ENCODE measurements at places on chromosomes 3 and 15.

DNA sequence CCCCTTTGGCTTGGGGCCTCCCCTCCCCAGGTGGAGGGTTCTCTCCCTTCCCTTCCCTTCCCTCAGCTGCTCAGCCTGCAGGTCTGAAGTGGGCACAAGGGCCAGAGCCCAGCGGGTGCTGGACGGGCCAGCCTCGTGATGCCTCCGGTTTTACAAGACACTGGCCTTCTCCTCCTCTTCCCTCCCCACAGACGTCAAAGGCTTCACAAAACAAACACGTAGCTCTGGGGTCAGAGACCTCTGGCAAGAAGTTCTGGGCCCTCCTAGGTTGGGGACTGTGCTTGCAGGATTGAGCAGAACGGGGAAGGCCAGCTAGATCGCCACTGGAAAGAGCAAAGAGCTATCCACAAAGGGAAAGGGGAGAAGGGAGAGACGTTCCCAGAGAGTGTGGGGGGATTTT, 81.4 kb upstream of the TPM1 start:
- no peak for DNase-seq

GRCh38 chr3:31832551-31832950, 148.5 kb downstream of the OSBPL10 start:
- DNase-seq: no peak

DNA sequence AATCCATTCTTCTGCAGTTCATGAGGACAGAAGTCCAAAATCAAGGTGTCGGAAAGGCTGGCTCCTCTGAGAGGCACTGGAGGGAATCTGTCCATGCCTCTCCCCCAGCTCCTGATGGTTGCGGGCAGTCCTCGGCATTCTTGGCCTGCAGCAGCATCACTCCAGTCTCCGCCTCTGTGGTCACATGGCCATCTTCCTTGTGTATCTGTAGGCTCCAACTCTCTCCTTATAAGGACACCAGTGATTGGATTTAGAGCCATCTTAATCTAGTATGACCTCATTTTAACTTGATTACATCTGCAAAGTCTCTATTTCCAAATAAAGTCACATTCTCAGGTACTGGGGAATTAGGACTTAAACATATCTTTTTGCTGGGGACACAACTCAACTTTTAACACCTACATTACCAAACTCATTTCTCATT, 56.0 kb upstream of the FLNB start:
- DNase-seq: no peak

GRCh38 chr15:75126864-75127580, 74.7 kb upstream of the C15orf39 start:
- DNase-seq: no peak

- DNase-seq: no peak
These were observed 166.6 kb downstream of the NR1D2 start for GRCh38 chr3:24111711-24112110.

- no peak for DNase-seq
These were observed 183.2 kb downstream of the SSR3 start for GRCh38 chr3:156371701-156372100.

DNA sequence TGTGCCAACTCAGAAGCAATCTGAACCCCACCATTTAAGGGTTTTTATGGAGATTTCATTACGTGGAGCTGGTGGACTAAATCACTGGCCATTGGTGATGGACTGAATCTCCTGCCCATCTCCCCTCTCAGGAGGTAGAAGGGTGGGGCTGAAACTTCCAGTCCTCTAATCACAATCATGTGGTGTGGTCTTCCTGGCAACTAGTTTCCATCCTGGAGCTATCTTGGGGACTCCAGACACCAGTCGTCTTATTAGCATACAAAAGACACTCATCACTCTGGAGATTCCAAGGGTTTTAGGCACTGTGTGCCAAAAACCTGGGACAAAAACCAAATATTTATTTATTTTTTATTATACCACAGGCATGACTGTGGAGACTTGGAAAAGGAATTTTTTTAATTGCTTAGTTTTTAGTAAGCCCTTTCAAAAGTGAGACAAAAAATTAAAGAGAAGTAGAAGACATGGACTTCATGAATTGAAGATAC, 203.6 kb downstream of the WNT5A start:
- no peak for DNase-seq

DNA sequence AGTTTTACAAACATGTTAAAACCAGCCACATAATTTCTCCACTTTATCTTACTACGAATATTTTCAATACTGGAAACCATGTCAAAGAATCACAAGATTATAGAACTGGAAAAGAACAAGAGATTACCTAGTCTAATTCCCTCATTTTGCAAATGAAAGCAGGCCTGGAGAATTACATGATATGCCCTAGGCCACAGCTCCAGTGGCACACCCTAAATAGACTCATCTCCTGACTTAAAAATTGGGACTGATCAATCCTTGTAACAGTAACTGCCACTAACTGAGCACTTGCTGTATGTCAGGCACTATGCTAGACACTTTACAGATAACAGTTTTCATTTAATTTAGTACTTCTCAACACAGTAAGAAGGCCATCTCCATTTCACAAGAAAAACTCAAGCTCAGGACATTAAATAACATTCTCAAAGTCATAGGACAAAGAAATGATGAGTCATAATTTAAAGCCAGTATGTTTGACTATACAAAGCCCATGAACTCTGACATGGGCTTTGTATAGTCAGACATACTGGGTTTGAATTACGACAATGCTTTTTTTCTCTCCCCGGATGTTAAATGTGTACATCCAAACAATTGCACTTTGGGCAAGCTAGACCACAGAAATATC, 9.4 kb downstream of the IGSF11 start:
- no peak for DNase-seq

DNA sequence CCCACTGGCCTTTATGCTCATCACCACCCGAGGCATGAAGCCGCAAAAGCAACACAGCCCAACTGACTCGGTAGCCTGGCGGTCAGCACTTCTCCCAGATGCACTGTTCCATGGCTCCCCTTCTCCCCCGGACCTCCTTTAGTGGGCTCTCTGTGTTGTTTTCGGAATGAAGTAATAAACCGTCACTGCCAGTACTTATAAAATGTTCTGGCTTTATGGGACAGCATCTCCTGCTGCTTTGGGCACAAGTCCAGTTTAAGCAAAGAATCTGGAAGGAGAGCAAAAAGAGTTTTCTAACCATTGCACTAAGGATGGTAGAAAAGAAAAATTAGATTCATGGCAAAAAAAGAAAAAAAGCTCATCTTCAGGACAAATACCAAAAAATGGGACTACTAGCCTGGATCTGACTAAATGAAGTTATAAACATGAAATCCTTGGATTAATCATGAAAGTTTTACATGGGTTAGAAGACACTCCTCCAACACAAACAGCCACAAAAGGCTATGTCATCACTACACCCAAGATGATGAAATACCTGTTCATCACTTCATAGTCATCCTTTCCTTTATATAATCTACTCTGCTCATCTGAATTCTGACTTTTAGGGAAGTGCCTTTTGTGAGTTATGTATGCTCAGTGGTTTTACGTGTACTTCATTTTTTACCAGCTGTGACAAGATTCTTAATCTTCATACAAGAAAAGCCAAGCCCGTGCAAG, 89.5 kb upstream of the UBE2E2 start:
- DNase-seq: no peak

DNA sequence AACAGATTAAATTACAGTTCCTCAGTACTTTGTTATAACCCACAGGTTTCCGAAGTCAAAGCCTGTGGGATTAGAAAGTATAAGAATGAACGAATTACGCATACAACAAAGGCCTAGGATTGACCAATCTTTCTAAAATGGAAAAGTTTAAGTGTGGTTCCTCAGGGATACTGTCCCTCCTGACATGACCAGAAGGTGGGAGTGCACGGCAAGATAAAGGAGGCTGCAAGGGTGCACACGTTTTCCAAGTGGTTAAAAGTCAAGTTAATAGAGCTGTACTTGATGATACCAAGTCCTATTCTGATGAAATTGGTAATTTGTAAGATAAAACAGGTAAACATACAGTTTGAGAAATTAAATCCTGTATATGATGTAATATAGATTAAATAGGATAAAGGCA, 96.2 kb downstream of the ALDH1A2 start:
- DNase-seq: no peak

GRCh38 chr15:80978685-80979329, 10.8 kb downstream of the MESD start:
- DNase-seq: no peak

DNA sequence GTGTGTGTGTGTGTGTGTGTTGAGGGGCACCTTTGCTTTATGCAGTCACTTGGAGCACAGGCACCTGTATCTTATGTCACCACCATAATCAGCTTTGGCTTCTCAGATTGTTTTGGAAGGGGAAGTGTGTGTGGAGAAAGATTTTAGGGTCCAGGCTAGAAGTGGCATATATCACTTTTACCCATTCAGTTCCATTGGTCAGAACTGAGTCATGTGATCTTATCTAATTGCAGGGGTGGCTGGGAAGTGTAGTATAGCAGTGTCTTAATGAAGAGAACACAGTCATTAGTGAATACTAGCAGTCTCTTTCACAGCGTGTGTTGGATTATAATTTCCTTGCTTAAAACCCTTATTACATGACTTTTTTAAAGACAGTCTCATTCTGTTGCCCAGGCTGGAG, 20.6 kb downstream of the NCK1 start:
- no peak for DNase-seq

- no peak for DNase-seq
These were observed 56.6 kb downstream of the CBLB start for GRCh38 chr3:105812194-105812586.

DNA sequence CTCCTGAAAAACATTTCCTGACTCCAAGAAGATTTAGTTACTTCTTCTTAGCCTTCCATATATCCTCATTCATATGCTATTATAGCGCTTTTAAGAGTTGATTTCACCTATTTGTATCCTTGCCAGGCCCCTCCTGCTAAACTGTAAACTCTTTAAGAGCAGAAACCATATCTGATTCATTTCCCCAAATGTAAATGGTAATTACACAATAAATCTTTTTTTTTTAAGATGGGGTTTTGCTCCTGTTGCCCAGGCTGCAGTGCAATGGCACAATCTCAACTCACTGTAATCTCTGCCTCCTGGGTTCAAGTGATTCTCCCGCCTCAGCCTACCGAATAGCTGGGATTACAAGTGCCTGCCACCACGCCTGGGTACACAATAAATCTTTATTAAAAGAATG, 4.5 kb downstream of the DLEC1 start:
- DNase-seq: no peak

DNA sequence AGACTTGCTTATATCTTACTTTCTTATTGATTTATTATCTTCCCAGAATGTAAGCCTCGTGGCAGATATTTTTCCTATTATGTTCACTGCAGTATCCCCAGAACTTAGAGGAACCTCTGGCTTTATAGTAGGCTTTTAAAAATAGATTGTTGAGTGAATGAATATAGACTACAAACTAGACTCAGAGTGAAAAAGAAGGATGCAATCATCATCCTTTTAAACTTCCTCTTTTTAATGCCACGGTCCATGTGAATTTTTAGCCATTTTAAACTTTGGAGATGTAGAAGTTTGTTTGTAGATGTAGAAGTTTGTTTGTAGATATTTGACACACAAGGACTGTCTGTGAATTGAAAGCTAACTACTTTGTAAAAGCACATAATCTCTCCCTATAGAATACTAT, 7.2 kb upstream of the P2RY12 start:
- no peak for DNase-seq

DNA sequence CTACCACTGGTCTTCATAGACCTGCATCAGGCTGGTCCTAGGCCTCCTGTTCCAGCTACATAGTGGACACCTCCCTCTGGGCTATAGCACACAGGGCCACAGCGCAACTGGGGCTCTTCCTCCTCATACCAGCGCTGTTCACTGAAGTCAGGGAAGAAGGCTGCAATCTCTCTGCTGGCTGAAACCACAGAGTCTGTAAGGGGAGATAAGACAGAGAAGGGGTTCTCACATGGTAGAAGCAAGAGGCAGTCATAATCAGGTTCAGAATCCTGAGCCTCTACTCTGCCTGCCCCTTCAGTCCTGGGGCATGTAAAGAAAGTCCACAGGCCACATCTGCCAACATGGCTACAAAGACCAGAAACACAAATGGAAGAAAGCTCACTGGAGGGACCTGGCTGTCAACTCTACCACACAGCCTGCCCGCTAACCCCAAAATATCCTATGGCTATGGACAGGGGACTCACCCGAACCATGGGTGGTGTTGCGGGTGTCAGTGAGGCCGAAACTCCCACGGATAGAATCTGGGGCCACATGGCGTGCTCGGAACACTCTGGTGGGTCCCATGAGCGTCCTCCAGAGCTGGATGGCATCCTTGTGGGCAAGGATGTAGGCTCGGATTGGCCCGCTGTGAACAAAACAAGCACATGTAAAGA, 38.7 kb downstream of the SPINK8 start:
- DNase-seq: no peak

GRCh38 chr3:170475092-170475685, 56.5 kb downstream of the CLDN11 start:
- no peak for DNase-seq

DNA sequence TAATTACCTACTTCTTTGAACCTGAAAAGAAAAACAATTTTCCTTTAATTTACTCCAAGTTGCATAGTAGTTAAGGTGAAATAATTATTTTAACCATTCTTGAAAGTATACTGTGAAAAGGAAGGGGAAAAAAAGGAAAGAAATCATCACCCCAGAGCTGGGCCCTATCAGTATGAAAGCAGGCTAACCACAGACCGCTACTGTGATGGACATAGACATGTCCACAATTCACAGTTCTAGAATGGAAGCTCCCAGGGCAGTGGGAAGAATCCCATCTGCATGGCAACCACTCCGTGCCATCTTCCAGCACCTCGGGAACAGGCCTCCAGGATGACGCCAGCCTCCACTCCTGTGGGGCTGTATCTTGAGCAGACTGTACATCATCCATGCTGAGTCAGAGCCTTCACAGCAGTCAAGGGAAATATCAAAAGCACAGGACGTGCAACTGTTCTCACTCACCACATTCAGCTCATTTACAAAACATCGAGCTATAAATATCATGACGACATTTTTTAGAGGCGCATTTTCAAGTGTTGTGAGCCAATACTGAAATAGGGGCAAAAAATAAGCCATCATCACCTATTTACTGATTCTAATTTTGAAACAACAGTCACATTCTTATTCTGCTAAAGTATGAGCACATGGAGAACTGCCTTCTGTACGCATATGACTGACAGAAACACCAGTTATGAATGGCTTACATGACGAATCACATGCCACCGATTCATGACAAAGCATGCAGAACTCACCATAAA, 119.7 kb downstream of the SNRK start:
- no peak for DNase-seq

- no peak for DNase-seq
These were observed 12.9 kb upstream of the CPNE9 start for GRCh38 chr3:9690451-9691450.

DNA sequence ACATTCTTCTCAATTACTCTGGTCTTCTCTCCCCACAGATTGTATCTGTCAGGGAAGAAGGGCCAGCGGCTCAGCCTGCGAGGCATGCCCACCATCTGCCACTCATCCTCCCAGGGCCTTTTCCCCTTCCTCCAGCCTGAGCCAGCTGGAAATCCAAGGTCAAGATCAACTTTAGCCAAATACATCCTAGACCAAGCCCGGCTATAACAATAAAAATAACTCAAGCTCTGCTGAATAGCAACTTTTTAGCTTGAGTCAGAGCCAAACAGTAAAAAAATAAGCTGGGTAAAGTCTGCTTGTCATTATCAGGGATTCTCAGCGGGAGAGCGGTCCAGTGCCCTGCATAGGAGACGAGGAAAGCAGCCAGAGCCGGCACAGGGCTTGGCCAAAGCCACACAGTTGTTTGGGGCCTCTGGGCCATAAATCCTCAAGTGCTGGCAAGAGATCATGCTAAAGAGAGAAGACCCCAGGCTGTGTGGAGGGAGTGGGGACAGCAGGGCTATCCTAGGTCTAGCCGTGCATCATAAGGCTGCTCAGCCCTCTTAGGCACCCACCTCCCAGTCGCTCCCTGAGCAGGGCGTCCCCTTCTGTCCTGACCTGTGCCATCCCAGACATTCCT, 76.2 kb upstream of the HERC1 start:
- no peak for DNase-seq

GRCh38 chr15:76752549-76752948, 152.6 kb downstream of the SCAPER start:
- DNase-seq: no peak

Data from Jurkat, Clone E6-1 (cell line).